Activated T-helper 1 cell treated with anti-CD3 and anti-CD28 coated beads, Interleukin-2, amount 50 U/mL, for 16 hours (primary cell): ENCODE measurements at places on chromosomes 5 and 9.
A peak's percentile ranks its signal among the peaks of the same experiment; 100 is the strongest.

DNA sequence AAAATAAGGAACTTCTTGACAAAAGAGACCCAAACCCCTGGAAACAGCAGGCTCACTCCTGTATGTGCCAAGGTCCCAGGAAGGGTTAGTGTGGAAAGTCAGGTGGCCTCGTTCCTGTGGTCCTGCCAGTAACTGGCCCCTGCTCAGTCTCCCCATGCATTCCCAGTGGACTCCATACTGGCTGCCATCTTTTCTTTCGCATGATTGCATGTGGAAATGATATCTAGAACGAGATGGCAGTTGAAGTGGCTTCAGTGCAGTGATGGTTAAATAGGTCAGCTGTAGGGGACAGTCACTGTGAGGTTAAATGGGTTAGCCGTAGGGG is 30.4 kb downstream of the AHRR start:
- no peak for DNase-seq

- no peak for DNase-seq
Observed at GRCh38 chr5:108255468-108255867, 126.4 kb downstream of the FBXL17 start.

DNA sequence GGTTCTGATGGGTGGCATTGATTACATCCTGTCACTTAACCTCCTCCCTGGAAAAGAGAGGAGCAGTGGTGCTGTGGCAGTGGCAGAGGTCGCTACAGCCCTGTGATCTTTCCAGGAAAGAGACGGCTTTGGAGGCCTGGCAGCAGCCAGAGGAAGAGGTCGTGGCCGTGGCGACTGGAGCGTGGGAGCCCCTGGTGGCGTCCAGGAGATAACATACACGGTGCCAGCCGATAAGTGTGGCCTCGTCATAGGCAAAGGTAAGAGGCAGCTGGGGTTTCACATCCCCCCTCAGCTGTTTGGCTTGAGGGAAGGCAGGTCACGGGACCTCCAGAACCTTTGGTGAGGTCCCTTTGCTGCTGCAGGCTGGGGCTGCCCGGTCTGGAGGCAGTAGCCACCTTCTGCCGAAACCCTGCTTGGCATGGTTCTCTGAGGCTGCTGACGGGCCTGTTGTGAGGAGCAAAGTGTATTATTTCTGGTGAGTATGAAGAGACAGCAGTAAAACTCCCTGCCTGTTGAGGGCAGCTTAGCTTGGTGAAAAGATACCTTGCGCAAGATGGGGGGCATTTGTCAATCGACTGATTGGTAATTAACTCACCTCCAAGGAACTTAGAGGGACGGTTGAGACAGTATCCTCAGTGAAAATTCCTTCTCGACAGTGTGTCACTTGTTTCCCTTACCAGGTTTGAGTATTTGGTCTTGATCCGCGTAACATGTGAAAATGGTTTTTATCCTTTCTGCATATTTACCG is 38.0 kb upstream of the PRDM12 start:
- DNase-seq = no peak

DNA sequence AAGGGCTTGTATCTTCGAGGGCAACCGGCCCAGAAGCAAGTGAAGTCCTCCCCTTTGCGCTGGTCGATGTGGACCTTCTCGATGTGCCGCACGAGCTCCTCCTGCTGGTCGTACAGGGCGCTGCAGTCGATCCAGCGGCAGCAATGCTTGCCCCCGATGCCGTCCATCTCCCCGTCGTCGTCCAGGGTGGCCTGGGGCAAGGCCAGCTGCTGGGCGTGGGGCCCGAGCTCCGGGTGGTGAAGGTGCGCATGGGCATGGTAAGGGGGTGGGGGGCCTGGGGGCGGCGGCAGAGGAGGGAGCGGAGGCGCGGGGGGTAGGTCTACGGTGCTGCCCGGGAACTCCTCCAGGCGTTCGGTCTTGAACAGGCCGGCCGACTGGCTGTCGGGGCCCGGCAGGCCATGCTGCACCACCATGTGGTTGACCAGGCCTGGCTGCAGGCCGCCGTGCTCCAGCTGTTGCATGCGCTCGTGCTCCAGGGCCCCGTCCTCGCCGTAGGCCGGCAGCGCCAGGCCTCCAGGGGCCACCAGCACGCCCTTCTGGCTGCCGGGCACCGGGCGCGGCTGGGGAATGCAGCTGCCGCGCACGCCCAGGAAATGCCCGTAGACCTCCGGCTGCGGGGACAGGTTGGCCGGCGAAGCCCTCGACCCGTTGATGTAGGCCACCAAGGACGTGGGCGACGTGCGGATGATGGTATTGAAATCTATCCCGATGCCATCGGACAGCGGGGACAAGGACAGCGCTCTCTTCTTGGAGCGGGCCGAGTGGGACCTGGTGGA is 181.8 kb downstream of the GLIS3 start:
- peak; percentile 7 for DNase-seq

GRCh38 chr9:98596486-98596885 is 112.2 kb downstream of the GABBR2 start:
- DNase-seq = no peak

DNA sequence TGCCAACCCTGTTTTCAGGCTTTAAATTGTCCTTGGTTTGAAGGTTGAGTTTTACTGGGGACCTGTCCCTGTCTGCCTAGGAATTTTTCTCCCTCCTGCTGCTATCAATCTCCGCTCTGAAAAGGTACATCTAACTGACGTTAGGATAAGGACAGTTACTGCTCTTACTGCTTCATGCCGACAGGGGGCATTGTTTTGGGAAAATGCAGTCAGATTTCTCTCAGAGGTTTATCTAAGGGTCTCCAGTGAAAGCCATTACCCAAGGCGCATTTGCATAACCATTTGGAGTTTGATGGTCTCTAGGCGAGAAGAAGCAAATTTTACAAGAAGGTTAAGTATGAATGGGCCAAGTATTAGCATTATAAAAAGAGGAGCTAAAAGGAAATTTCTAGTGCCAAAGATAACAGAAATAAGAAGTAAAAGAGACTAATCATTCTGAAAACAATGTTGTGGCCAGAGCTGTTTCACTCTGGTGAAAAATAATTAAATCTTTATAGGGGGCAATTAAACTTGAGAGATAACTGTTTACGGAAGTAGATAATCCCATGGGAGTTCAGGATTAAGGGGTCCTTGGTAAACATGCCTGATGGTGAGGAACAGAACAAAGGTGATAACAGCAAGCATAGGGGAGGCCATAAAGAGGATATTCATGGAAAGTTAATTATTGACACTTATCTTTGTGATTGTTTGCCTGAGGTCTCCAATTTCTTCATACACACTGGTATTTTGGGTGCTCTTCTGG is 605.0 kb downstream of the MTRR start:
- no peak for DNase-seq

GRCh38 chr5:39424736-39425637 is at the start of gene DAB2:
DAB2 (minus strand) TSS chr5:39424980; CDS start chr5:39394320, 30,660 bp downstream.
- peak; percentile 6 for DNase-seq

GRCh38 chr5:160367885-160368284 is 2.5 kb downstream of the C1QTNF2 start:
- no peak for DNase-seq

DNA sequence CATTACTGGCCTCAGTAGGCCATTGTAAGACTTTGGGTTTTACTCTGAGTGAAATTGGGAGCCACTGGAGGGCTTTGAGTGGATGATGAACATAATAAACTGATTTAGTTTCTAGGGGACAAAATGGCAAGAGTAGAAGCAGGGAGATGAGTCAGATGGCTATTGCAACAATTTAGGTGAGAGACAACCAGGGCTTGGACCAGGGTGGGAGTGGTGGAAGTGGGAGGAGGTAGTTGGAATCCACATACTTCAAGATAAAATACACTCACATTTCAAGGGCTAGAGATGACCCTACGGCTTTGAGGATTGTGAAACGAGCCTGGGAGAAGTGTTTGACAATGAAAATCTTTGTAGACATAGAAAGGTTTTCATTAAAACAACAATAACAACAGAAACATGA is 136.3 kb downstream of the ACTBL2 start:
- no peak for DNase-seq

DNA sequence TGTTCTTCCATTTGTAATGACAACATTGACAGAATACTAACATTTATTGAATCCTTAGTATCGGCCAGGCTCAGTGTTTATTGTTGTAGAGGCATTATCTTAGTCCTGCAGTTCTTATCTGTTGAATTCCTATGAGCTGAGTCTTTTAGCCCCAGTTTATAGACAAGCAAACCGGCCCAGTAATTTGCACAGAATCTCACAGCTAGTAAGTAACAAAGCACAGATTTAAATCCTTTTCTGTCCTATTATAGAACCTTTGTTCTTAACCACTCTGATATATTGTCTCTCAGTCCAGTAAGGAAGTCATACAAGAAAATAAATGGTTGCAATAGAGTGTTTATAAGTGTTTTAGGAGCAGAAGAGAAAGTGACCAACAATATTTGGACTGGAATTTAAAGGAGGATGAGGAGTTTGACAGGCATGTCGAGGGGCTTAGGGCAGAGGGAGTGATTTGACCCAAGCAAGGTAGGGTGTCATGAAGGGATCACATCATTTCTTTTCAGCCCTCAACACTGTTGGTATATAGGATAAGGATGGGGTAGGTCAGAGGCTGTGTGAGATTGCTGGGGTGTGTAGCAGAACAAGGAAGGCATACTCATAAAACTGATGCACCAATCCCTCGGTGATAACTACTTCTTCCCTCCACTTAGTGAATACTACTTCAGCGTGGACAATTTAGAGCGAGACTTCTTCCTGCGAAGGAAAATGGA is 39.5 kb downstream of the LARP1 start:
- DNase-seq = no peak

DNA sequence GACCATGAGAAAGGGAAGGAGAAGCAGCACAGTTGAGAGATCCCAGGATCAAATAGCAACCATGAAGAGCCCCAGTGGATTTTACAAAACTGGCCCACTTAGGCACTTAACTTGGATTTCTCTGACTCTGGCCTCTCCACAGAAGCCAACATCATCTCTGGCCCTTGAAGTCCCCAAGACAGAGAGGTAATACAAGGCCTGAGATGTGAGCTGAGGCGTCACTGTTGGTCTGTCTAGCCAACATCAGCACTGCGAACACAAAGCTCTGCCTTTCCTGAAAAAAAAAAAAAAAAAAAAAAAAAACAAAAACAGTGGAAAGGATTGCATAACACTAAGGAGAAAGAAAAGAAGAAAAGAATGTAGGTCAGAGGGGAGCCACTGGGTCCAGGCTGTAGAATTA is 378.3 kb downstream of the BRINP1 start:
- no peak for DNase-seq

DNA sequence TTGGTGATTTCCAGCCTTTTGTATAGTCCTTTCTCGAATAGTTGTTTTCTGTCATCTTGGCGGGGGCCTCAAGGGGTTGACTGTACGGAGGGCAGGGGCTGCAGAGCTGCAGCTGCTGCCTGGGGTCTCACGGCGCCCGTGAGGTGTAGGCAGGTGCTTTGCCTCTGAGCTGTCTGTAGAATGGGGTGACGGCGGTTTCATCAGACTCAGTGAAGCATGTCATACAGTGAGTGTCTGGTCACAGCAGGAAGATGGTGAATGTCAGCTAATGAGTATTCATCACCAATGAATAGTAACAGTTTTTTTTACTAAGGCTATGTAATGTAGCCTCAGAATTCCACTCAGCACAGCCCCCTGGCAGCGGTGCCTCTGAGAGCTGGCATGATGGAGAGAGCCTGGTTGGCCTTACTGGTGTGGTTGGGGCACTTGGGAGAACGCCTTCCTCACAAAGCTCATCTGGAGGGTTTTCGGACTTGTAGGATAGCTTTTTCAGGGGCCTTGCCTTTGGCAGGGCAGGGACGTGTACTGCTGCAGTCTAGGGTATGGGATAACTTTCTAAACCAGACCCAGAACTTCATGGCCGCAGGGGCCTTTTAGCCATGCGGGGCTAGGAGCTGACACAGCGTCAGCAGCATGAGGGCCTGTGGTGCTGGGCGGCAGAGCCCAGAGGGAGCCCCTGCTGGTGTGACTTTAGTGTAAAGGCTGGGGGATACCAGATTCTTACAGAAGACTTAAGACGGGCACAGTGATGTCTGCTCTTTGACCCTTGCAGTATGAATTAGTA is 15.0 kb downstream of the TENT4A start:
- no peak for DNase-seq

DNA sequence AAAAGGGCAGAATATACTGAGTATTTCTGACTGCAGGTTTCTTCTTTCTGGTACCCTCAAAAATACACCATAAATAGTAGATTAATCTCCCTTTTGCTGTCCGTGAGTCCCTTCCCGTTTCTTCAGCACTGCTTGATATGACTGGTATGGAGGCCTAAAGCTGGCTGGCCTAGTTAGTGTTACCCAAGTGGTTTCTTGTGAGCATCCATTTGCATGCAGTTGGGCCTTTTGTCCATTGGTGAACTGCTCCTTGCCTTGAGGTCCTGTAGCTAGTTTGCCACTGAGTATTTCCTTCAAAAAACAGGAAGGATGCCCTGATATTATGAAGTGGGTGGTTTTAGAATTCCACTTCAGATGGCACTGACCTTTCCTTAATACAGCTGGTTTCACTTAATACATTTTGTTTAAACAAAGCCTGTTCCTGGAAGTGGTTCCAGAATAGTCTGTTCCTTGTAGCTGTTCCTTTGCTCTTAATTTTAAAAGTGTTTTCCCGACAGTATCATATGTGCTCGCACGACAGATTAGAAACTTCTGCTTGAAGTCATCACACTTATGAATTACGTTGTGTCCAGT is 40.0 kb upstream of the ABL1 start:
- DNase-seq = no peak

- DNase-seq = no peak
Observed at GRCh38 chr5:171612749-171613148, 172.9 kb upstream of the SMIM23 start.

- DNase-seq = no peak
Observed at GRCh38 chr9:136968333-136969127, 8.8 kb upstream of the PTGDS start.

DNA sequence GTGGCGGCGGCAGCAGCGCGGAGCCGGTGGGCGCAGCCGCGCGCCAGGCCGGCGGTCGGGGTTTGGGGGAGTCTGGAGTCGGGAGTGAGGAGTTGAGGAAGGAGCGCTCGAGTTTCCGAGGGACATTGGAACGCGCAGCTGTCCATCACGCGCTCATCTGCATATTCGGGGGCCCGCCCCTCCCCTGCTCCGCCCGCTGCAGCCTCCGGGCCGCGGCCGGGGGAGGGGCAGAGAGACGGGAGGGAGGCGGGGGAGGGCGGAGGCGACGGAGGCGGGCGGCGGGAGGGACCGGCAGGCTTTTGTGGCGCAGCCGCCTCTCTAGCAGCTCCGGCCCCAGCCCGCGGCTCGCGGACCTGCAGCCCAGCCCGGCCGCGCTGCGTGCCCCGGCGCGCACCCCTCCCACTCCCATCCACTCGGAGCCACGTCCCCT is at the start of gene IRX2:
Gene IRX2, minus strand, starts transcription at position 86 of the 430 bp plus-strand sequence. CDS start 264 bp downstream, outside the sequence.
- DNase-seq = no peak

DNA sequence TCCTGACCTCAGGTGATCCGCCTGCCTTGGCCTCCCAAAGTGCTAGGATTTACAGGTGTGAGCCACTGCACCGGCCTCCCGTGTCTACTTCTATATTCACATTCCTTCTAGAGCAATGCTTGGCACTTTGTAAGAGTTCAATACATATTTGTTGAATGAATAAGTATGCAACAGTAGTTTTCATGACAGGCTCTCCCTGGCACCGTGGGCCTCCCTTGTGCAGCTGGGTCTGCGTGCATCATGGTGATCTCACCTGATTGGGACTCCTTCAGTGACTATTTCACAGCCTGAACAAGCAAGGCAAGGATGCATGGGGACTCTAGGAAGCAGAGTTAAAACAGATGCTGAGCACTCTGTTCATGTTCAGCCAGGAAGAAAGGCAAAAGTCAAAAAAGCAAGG is 6.8 kb upstream of the ZBTB34 start:
- no peak for DNase-seq
